GM10248 (cell line): ENCODE measurements at places on chromosomes 3 and 15.

- peak; percentile 35 for DNase-seq
Observed at GRCh38 chr3:139586420-139587017, 47.0 kb upstream of the RBP1 start.

- DNase-seq, result no peak
Observed at GRCh38 chr15:69104050-69104750, 56.2 kb upstream of the GLCE start.

GRCh38 chr15:50825946-50826345 lies 60.4 kb upstream of the SPPL2A start:
- no peak for DNase-seq

DNA sequence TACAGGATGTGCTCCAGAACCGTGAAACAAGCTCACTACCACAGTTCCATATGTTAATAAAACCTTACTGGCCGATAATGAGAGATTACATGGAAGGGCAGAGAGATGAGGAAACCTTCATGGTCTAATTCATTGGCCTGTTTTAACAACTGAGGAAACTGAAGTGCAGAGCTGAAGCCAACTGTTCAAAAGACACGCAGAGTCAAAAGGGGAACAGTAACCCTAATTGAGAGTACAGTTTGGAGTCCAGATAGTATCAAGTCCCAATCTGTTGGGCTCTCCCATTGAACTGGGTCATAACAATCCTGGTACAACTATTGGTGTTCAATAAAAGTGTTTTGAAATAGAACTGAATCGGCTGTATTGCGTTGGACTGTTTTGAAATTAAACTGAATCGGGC lies 69.6 kb downstream of the SLC12A8 start:
- no peak for DNase-seq

DNA sequence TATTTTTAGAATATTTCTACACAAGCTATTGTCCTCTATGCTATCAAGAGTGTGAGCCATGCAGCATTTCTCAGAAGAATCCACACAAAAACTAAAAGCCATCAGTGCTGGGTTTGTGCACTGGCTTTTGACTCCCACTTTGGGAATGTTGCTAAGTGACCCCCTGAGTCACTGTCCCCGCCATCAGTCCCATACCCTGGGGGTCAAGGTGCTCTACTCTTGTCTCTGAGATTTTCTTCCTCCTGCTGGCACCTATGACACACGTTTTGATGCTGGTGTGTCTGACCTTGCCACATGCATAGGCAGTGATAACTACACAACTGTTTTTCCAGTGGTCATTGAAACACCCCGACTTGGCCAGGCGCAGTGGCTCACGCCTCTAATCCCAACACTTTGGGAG lies 19.8 kb downstream of the CMTM7 start:
- no peak for DNase-seq
